ENCODE measurements at places on chromosomes 16 and 17. TPM values are rescaled to one million over a fixed set of nuclear protein-coding genes. Genes with fewer than 3 reads are reported as not detected.

The CMTM1 gene
- 1.5 TPM for total RNA-seq

The PHLPP2 gene
- total RNA-seq: 4.1 TPM

The HOXB6 gene
- total RNA-seq: 3.2 TPM

The DNASE1L2 gene
- 1.1 TPM for total RNA-seq

The DHRS11 gene
- total RNA-seq: 7.6 TPM

The GAS2L2 gene
- not detected for total RNA-seq

The IFI35 gene
- 27.6 TPM for total RNA-seq

The HOXB1 gene
- not detected for total RNA-seq

The KRT33B gene
- not detected for total RNA-seq

The ZSCAN10 gene
- not detected for total RNA-seq

The NPIPA5 gene
- 2.3 TPM for total RNA-seq

The ABCC6 gene
- 2.1 TPM for total RNA-seq

The GRB7 gene
- 0.16 TPM for total RNA-seq

The GPR139 gene
- not detected for total RNA-seq

The CACNA1H gene
- under 0.01 TPM for total RNA-seq

The TBC1D24 gene
- 10.2 TPM for total RNA-seq

The NATD1 gene
- 2.5 TPM for total RNA-seq

The CCL23 gene
- total RNA-seq: not detected

The LLGL1 gene
- 37.0 TPM for total RNA-seq

The NPIPB13 gene
- 1.7 TPM for total RNA-seq

The LRRC36 gene
- total RNA-seq: not detected

The NGFR gene
- 0.26 TPM for total RNA-seq

The CCDC154 gene
- total RNA-seq: 0.32 TPM

The HOXB4 gene
- 3.3 TPM for total RNA-seq

The OTOP3 gene
- not detected for total RNA-seq

The ENO3 gene
- total RNA-seq: 2.2 TPM

The SMPD3 gene
- total RNA-seq: 0.09 TPM

The TOB1 gene
- 17.0 TPM for total RNA-seq

The BCO1 gene
- total RNA-seq: under 0.01 TPM

The PRSS33 gene
- not detected for total RNA-seq

The IRX6 gene
- total RNA-seq: not detected

The ELAC2 gene
- 58.2 TPM for total RNA-seq

The CBFA2T3 gene
- total RNA-seq: not detected

The ADAD2 gene
- total RNA-seq: not detected

The MEFV gene
- under 0.01 TPM for total RNA-seq

The TPSG1 gene
- not detected for total RNA-seq

The KRTAP4-6 gene
- not detected for total RNA-seq

The DBNDD1 gene
- total RNA-seq: 0.95 TPM

The SULT1A3 gene
- total RNA-seq: 1.7 TPM

The METTL16 gene
- total RNA-seq: 8.6 TPM

The TBC1D3B gene
- 3.2 TPM for total RNA-seq
